Iris pigment epithelial cell (primary cell): ENCODE measurements at places on chromosomes 5 and 9.

DNA sequence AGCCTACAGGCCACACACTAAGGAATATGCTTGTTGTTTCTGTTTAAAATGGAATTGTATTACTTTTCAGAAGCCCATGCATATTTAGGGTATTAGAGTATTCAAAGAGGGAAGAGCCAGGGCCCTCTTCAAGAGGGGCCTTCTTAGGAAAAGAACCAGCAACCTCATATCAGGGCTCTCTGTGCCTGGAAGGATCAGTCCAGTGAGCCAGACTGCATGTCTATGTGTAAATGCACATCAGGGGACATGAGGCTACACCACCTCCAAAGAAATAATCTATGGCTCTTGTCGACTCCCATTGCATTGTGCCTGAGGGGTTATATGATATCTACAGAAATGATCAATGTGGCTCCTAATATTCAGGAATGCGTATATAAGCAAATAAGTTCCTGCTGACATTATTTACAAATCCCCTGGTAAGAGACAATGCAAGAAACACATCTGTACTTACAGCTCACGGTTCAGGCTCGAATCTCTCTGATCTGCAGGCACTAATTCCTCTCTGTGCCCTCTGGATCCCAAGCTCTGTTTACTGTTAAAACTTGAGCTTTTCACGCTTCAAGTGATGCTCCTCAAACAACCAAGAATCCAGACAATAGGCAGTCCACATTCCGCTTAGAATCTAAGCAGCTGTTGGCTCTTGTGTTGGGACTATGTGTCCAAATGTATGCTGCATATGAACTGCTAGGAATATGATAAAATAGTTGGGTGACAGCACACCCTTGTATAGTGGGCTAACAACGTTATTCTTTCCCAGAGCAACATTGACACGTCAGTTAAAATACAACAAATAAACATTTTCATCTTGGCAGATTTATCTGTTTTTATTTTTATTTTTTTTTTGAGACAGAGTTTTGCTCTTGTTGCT is 150.2 kb upstream of the KLF9 start:
- no peak for DNase-seq

DNA sequence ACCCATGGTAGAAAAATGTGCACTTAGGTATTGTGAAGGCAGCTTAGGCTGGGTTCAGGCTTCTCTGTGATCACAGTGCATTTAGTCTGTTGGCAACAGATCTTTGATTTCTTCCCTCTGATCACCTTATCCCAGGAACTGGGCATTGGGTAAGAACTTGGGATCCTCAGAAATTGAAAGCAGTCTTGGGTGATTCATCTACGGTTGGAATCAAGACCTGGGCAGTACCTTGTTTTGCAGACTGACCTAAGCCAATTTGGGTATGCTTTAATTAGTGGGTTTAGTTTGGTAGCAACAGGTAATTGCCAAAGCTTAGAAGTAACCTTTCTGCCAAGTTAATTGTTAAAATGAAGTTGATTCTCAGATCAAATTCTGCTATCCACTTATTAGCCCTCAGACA is 17.8 kb downstream of the ENTREP1 start:
- no peak for DNase-seq

DNA sequence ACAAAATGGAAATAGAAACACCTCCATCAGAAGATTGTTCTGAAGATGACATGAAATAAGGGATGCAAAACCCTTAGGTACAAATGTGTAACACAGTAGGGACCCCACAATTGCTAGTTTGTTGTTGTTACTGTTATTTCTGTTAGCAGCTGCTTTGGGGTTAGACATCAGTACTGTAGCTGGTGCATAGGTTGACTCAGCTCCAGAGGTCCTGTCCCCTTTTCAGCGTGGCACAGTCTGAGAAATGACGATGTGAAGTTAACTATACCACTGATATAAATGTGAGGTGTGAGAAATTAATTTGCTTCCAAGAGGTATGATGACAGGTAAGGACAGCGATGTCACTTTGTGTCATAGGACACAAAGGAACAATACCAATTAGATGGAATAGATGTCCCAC is 384.6 kb upstream of the KLF4 start:
- DNase-seq = no peak

DNA sequence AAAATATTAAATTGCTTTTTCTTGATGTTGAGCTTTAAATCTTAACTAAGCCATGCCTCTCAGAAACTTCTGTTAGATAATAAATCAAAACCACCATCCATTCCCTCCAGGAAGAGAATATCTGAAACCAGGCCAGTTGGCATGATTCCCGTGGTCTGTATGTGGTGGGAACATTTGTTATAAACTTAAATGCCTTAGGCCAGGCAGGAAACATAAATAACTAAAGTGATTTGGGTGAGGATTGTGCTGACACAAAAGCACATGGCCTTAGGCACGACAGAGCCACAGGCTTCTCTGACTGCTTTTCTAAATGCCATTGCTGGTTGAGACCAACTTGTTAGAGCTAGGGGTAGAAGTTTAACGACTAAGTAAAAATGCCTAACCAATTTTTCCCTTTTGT is 255.9 kb downstream of the GABRG2 start:
- DNase-seq = no peak
